RWPE2 (cell line): ENCODE measurements at places on chromosomes 5 and 9.

- H3K36me3 ChIP-seq = no peaks in the 10 kb centered on the region
- no peak overlapping the region for H3K27ac ChIP-seq
- H3K4me1 ChIP-seq = no peaks in the 10 kb centered on the region
These were observed 25.8 kb upstream of the LECT2 start for GRCh38 chr5:135980620-135981019.

DNA sequence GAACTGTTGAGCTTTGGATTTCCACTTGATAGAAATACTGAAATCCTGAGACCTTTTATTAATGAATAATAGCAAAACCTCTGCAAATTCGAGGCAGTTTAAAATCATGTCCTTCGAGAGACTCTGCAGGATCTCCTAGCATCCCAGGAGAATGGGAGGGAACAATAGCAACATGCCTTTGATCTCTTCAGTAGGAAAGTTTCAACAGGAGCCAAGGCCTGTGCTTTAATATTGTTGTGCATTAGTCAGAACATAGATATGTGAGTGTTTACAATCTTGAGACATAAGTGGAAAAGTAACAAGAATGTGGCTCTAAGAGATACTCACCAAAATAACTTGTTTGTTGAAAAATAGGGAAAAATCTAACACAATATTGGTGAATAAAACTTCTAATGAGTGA, 83.3 kb upstream of the LHFPL2 start:
- no peaks in the 10 kb centered on the region for H3K4me1 ChIP-seq
- H3K27me3 ChIP-seq = no peaks in the 10 kb centered on the region
- H3K4me3 ChIP-seq = no peak overlapping the region
- DNase-seq = no peak

DNA sequence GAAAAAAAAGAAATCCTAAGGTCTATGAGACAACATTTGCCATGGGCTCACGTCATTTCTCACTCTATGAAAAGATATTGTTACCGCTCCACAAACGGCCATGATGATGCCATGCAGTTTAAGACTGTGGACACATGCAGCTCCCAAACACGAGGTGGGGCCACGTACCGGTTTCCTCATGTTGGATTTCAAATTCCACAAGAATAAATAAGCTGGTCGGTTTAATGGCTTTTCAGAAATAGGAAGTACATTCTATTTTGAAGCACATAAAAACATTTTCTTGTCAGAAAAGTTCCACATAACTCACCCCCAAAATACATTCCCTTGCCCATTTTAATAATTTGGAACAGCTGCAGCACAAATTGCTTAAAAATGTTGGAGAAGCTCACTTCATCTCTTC, 130.6 kb downstream of the MYO10 start:
- H3K36me3 ChIP-seq = no peaks in the 10 kb centered on the region
- H3K27me3 ChIP-seq = no peaks in the 10 kb centered on the region
- H3K27ac ChIP-seq = no peak overlapping the region
- H3K4me1 ChIP-seq = peaks cover 19% of the 10 kb centered on the region
- no peak overlapping the region for H3K4me3 ChIP-seq

DNA sequence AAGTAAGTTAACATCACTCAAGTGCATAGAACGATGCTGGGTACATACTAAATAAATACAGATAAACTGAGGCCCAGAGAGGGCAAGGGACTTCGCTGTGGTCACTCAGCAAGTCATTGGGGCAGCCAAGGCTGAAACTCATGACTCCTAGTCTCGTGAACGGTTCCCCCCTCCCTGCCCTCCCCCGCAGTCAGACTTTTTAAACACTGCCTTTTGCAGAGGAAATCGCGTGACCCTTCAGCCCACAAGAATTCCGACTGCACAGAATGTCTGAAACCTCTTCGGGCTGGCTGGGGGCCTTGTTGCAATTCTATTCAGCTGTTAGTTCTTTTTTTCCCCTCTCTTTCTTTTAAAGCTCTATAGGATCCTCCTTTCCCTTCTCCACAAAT, 28.1 kb downstream of the NEK6 start:
- H3K27me3 ChIP-seq = no peaks in the 10 kb centered on the region
- no peak overlapping the region for H3K27ac ChIP-seq
- peaks cover 9% of the 10 kb centered on the region for H3K4me1 ChIP-seq
- no peak for DNase-seq
- H3K4me3 ChIP-seq = no peak overlapping the region

- H3K4me3 ChIP-seq = no peak overlapping the region
- H3K36me3 ChIP-seq = peaks cover 98% of the 10 kb centered on the region
- no peak for DNase-seq
These were observed 21.5 kb downstream of the XPA start for GRCh38 chr9:97675655-97676054.

GRCh38 chr5:172405226-172406107, 48.9 kb downstream of the SH3PXD2B start:
- H3K4me3 ChIP-seq = no peak overlapping the region
- no peak for DNase-seq

GRCh38 chr5:62197697-62198096, 108.3 kb upstream of the KIF2A start:
- peaks cover 5% of the 10 kb centered on the region for H3K27me3 ChIP-seq
- no peak for DNase-seq
- no peak overlapping the region for H3K27ac ChIP-seq
- no peak overlapping the region for H3K4me3 ChIP-seq
- H3K4me1 ChIP-seq = no peaks in the 10 kb centered on the region

- no peaks in the 10 kb centered on the region for H3K27me3 ChIP-seq
- DNase-seq = no peak
- H3K36me3 ChIP-seq = no peaks in the 10 kb centered on the region
- H3K4me3 ChIP-seq = peak overlapping the region; percentile 34
- H3K27ac ChIP-seq = peak overlapping the region; percentile 51
- peaks cover 23% of the 10 kb centered on the region for H3K4me1 ChIP-seq
These were observed 13.5 kb upstream of the ANKRD18B start for GRCh38 chr9:33510262-33511183.
